Right hindlimb (tissue), 1 donor: ENCODE measurements at places on chromosomes 6 and 20.
A peak's percentile ranks its signal among the peaks of the same experiment; 100 is the strongest.

DNA sequence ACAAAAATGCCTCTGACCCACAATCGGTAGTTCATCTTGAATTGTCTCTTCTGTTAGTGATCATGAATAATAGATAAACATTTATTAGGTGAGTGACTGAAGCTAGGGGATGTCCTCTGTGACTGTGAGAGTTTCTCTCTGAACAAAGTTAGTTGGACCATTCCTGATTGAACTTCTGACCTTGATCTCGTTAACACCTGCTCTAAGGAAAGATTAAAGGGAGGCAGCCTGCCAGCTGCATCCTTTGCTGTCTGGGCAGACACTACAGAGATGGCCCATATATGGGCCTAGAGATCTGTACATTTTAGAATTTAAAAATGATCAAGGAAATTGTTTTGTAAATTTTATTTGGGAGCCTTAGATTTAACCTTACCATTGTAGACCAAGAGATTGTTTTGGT, 27.3 kb downstream of the MAPK14 start:
- no peak for DNase-seq

DNA sequence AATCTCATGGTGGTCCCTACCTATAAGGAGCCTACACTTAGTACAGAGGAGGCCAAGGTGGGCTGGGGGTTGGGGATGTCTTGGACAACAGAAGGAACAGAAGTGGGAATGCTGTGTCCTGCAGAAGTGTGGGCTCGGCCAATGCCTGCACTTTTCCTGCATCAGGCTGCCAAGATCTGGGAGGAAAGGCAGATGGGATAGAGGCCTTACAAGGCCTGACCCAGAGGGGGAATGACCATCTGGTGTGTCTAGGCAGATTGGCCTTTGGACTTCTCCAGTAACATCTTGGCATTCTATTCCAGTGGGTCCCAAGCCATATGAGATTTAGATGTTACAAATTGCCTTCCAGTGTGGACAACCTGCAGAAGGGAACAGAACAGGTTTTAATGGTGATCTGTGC, 124.7 kb upstream of the GPR6 start:
- DNase-seq = no peak

DNA sequence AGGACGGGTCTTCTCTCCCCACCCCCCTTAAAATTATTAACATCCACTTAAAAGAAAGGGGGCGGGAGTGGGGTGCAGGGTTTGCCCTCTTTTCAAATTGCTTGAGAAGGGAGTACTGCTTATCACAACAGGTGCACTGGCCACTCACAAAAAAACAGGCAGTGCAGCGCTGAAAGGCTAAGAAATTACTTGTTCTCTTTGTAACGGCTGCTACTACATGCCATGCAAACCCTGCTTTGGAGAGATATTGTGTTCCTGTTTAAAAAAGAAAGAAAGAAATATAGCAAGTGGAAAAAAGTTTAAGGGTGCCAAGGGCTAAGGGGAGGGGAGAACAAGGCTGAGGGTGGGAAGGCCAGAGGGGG, 312.7 kb upstream of the JARID2 start:
- no peak for DNase-seq

- no peak for DNase-seq
Observed at GRCh38 chr6:106066989-106067388, 19.1 kb upstream of the PRDM1 start.

GRCh38 chr20:986733-987355, 15.3 kb downstream of the RSPO4 start:
- DNase-seq = no peak

DNA sequence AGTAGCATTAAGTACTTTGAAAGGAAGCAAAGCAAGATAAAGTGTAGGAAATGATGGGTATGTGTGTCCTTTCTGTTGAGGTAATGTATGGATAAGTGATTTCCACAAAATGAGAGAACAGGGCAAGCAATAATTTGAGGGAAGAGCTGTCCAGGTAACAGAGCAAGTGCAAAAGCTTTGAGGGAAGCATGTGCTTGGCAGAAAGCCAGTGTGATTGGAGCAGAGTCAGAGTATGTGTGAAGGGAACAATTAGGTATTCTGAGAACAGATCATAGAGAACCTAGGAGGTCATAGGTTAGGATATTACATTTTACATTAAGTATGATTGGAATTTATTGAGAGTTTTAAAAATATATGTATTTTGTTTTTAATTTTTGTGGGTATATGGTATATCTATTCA, 30.2 kb upstream of the MAN1A1 start:
- DNase-seq = no peak

- no peak for DNase-seq
Observed at GRCh38 chr6:37943436-37944058, 124.0 kb downstream of the ZFAND3 start.

DNA sequence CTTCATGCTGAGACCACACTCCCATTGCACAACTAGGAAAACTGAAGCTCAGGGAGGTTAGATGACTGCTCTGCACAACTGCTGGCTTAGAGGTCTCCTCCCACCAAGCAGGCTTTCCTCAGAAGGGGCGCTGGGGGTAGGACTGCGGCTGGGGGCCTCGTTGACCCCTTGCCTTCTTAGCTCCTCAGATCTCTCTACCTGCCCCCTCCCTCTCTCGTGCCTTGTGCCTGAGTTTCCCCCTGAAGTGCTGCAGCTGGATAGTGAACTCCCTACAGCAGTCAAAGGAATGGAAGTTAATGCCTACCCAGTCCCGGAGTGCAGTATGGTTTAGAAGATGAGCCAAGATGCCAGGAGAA, 149.8 kb downstream of the GRM4 start:
- no peak for DNase-seq

DNA sequence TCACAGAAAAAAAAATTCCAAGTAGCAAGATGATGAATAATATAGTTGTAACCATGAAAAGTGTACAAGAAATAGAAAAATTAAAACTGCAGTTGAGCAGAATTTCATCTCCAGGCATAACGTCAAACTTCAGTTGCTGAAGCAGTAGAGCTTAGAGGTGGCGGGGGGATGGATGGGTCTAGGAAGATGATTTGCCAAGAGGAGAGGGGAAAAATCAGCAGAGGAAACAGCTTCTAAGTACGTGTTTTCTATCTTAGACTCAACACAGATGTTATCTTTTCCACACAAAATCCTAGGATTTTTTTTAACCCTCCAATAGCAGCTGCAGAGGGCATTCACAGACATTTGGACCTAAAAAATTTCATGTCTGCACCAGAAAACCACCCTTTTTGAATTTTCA, 136.0 kb downstream of the OPN5 start:
- DNase-seq = no peak

- peak; percentile 87 for DNase-seq
Observed at GRCh38 chr6:111709615-111710398, 104.1 kb upstream of the TRAF3IP2 start.
